ENCODE measurements at places on chromosomes 16 and 17.
A peak's percentile ranks its signal among the peaks of the same experiment; 100 is the strongest.

DNA sequence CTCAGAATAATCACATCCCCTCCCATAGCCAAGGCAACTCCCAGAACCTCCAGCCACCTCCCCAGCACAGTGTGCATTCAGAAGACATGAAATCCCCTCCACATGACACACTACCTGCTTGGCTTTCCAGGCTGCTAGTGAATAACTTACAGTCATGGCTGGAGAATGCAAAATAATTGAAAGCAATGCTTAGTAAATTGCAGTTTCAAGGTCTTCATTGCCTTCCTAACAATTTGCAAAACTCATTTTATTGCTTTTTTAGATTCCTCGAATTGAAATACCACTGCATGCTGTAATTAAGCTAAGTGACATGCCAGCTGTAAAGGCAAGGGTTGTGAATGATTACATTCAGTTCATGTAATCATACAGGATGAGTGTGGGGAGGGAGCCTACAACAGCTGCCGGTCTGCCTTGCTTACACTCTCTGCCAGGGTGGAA lies 29.0 kb upstream of the HOXB13 start:
- peak; percentile 31 for DNase-seq

GRCh38 chr17:57463103-57463885 lies 207.0 kb downstream of the MSI2 start:
- no peak for DNase-seq

DNA sequence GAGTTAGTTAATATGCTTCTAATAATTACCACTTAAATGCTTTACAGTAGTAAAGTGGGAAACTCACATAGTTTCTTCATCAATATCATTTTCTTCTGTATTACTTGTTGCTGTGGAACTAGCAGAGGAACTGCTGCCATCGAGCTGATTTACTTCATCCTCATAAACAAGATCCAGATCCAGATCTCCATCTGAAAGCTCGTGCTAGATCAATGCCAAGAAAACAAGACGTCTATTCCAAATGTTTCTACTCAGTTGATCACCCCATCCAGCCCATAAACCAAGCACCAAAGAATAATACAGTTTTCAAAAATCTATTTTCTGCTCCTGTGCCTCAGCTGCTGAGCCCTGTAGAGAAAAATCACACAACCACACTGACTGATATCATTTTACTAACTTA lies 59.1 kb downstream of the TRIM37 start:
- DNase-seq: no peak

GRCh38 chr17:44827863-44828262 lies 2.2 kb downstream of the GJC1 start:
- DNase-seq: no peak

All from NCI-H1417 (cell line).